Mesenteric fat pad (tissue), 1 donor: ENCODE measurements at places on chromosomes 5 and 9. TPM values are rescaled to one million over a fixed set of nuclear protein-coding genes. Genes with fewer than 3 reads are reported as not detected.

The HAPLN1 gene
- total RNA-seq: not detected

The COL15A1 gene
- 73.3 TPM for total RNA-seq

The UIMC1 gene
- total RNA-seq: 39.1 TPM

The ERMP1 gene
- total RNA-seq: 8.3 TPM

The PCDHGA8 gene
- 0.87 TPM for total RNA-seq

The CDC42SE2 gene
- total RNA-seq: 23.3 TPM

The IL3 gene
- not detected for total RNA-seq

The CCL21 gene
- 18.0 TPM for total RNA-seq

The ANXA2R gene
- total RNA-seq: 2.0 TPM

The KCNV2 gene
- total RNA-seq: not detected

The RECK gene
- total RNA-seq: 18.5 TPM

The N4BP3 gene
- 2.4 TPM for total RNA-seq

The ZDHHC11 gene
- 11.0 TPM for total RNA-seq

The IRX1 gene
- not detected for total RNA-seq

The NEUROG1 gene
- total RNA-seq: not detected

The TMEM252 gene
- total RNA-seq: not detected

The SPATA9 gene
- 3.5 TPM for total RNA-seq

The GFRA3 gene
- total RNA-seq: not detected

The HMCN2 gene
- 3.1 TPM for total RNA-seq

The SPINK4 gene
- total RNA-seq: not detected

The FBN2 gene
- total RNA-seq: 1.4 TPM

The ENTPD8 gene
- not detected for total RNA-seq

The F2RL2 gene
- 0.10 TPM for total RNA-seq

The CYSRT1 gene
- total RNA-seq: 0.42 TPM

The PFN3 gene
- total RNA-seq: not detected

The AFAP1L1 gene
- 49.3 TPM for total RNA-seq

The TRAF1 gene
- total RNA-seq: 1.6 TPM

The INSL6 gene
- total RNA-seq: not detected

The SLCO6A1 gene
- total RNA-seq: not detected

The LHFPL2 gene
- total RNA-seq: 76.0 TPM

The FOXD4L3 gene
- not detected for total RNA-seq

The SSBP2 gene
- total RNA-seq: 29.0 TPM

The ANKRD31 gene
- 0.13 TPM for total RNA-seq

The IL13 gene
- total RNA-seq: not detected

The ANKRD18A gene
- not detected for total RNA-seq

The CLIC3 gene
- 1.6 TPM for total RNA-seq

The GABBR2 gene
- total RNA-seq: not detected

The SLC46A2 gene
- 0.35 TPM for total RNA-seq

The FRRS1L gene
- total RNA-seq: 0.32 TPM

The ETF1 gene
- total RNA-seq: 165 TPM

The CD74 gene
- 486 TPM for total RNA-seq
